ENCODE measurements at places on chromosomes 6 and 20. TPM values are rescaled to one million over a fixed set of nuclear protein-coding genes. Genes with fewer than 3 reads are reported as not detected.

SLA2 gene
- total RNA-seq = not detected

COL12A1 gene
- total RNA-seq = 37.5 TPM

MAFB gene
- total RNA-seq = 0.52 TPM

GRCh38 chr20:57847104-57847503, 137.3 kb upstream of the PMEPA1 start:
- no peak for DNase-seq

Data from MG63 (cell line).